ENCODE measurements at places on chromosomes 7 and 10.
A peak's percentile ranks its signal among the peaks of the same experiment; 100 is the strongest.

DNA sequence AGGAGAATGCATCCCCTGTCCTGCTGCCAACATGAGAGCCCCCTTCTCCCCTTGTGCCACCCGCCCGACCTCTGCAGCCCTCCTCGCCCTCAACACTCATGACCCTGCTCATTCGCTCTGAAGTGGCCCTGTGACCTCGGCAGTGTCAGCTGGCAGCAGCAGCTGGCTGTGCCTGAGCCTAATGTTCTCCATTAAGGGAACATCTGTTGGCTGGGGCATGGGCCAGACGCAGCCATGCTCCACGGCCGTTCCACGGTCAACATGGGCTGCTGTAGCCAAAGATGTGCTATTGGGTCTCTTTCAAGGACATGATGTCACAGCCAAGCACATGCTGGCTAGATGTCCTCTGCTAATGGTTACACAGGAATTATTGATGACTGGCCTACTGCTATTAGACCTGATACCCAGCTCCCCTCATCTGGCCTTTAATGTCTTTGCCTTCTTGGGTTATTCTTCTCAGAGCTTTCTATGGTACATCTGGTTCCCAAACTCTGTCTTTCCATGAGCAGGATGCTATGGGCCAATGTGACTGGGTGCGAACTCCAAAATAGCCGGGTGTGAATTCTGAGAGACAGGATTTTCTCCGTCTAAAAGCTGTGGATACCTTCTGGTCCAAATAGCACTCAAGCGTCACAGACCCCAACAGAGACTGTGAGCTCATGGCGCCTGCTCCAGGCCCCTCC, 22.4 kb downstream of the ADCYAP1R1 start:
- no peak for DNase-seq

DNA sequence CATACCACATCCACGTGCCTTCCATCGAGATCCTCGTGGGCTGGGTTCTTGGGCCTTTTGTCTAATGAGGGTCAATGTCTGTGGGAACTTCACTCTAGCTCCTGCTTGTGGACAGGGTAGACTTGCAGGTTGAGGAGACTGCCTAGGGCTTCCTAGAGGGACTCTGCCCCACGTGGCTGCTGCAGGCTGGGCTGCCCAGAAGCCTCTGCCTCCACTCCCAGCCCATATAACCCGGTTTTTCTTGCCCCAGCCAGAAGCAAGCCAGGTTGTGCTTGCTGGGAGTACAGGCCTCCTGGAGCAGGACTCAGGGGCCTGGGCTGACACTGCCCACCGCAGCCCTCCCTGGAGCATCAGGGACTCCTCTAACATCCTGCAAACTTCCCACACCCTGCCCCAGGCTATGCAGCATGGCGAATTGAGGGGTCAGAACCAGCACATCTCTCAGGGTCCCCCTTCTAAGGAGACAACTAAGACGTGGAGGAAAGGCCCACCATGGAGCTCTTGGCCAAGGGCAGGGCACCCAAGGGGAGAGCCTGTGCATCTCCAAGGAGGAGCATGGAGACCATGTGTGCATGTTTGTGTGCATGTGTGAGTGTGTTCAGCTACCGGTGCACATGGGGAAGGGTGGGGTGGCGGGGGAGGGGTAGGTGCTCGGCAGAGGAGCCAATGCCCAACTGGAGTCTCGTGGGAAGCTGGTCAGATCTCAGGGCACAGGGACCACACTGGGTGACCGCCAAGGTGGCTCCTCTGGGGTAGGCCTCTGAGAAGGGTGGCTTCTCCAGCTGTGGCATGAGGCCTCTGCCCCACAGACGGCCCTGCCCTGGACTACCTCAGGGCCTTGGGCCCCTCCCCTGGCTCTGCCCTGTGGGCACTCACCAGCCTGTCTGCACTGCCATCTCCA, 62.6 kb downstream of the RASGEF1A start:
- peak; percentile 49 for DNase-seq

DNA sequence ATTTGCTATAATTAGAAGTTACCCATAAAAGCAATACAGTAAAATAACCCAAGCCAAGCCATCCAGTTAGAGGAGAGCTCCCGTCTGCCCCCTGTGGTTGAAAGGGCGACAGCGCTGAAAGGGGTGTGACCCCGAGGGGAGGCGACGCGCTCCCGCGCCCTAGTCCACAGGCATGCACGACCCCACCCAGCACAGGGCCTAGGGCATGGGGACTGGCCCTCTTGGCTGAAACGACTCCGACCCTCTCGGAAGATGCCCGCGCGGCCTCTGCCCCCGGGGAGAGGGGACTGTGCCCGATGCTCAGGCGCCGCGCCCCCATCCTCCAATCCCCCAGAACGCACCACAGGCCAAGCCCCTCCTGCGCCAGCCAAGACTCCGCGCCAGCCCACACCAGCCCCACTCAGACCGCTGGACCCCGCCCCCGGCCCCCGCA, 64.0 kb downstream of the CSGALNACT2 start:
- peak; percentile 61 for DNase-seq

DNA sequence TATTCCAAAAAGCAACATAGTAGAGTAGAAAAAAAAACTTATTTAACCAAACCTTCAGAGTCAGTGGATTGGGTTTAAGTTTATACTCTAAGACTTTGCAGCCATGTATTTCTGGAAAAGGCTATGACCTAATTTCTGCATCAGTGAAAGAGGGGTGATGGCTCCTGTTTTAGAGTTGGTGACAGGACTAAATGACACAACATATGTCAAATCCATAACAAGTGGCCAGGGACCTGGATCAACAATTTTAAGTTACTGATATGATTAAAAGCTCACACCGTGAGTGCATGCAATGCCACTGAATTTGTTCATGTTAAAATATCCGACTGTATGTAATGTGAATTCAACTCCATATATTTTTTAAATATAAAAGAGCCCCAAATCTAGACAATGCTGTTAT, 390.6 kb downstream of the TNS3 start:
- no peak for DNase-seq

GRCh38 chr7:122383934-122384333, 79.4 kb upstream of the FEZF1 start:
- DNase-seq: no peak

DNA sequence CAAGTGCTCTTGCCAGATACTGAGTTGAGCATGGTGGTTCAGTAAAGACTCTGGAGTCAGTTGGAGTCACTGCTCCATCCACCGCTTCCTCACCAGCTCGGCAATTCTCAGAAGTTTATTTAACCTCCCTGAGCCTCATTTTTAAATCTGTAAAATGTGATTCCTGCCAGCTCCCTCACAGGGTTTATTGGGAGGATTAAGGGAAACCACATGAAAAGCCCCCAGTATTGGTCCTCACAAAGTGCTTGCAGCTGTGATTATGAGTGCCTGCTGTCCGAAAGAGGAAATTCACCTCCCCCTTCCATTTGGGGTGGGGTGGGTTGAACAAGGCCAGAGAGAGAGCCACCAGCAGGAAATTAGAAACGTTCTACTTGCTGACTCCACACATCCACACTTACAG, 99.0 kb downstream of the AOAH start:
- DNase-seq: no peak

DNA sequence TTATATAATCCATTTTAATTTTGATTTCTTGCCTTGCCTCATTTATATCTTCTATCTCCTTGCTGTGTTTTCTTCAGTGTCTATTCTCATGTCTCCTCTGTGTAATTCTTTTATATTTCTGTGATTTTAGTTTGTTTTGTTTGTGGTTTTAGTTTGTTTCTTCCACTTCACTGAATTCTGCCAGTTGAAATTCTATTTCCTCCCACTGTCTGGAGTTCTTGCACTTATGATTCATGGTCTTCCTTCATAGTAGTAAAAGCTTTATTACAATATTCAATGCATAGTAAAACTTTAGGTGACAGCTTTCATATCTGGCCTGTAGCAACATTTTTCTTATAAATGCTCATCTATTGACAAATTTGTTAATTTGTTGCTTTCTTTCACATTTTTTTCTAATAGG, 113.3 kb downstream of the MAGI2 start:
- no peak for DNase-seq

Measured in ascending aorta (tissue), 2 donors.